Activated T-helper 1 cell treated with anti-CD3 and anti-CD28 coated beads, Interleukin-2, amount 50 U/mL, for 16 hours (primary cell): ENCODE measurements at places on chromosomes 6 and 20.

DNA sequence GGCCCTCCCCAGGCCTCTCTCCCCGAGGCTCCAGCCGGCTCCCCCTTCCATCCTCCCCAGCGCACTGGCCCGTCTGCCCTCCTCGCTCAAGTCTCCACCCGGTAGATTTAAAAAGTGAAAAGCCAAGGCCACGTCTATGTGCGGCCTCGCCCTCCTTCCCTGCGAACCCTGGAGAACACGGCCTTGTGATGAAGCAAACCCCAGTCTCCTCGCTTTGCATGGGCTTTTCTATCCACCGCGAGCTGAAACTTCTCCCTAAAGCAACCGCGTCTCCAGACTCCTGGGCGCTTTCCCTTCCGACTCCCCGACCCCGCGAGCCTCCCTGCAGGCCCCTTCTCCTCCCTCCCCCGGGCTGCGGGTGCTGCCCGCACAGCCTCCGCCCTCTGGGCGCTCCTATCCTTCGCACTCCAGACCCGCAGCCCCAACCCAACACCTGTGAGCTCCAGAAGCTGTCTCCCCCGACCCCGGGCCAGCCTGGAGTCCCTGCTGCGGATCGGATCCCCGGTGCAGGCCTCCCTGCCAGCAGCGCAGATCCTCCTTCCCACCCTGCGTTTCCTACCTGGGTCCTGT, 265.2 kb upstream of the QKI start:
- DNase-seq = no peak

GRCh38 chr20:17570347-17571152, 675 bp downstream of the DSTN start:
- no peak for DNase-seq

DNA sequence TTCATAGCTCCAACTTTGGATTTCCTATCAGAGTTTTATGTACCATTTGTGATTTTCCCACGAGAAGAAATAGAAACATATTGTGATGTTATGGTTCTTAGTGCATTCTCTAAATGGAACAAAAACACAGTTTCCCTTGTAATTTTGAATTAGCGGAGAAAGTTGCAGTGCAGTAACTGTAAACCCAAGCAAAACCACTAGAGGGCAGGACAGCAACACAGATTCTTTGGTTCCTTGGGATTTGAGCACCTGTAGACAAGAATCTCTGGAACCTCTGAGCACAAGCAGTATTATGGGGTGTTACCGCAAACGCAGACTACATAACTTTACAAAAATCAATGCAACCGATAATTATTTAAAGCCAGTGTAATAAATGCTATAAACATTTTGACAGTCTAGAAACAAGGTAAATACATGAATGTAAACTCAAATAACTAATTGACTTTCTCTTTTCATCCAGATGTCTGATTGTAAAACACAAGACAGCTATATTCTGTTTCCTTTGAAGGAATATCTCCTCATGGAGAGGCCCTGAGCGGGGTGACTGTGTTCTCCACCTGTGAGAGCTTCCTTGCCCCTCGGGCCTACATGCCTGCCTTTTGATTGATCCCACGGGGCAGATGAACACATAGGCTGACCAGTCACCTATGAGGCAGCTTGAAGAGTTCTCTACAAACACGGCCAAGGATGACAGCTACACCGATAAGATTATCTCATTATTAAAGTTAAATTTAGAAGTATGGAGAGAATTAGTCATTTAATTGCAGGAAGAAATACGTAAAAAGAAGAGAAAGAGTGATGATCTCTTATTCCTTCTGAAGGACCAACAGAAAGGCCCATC, 67.5 kb upstream of the COL21A1 start:
- no peak for DNase-seq

DNA sequence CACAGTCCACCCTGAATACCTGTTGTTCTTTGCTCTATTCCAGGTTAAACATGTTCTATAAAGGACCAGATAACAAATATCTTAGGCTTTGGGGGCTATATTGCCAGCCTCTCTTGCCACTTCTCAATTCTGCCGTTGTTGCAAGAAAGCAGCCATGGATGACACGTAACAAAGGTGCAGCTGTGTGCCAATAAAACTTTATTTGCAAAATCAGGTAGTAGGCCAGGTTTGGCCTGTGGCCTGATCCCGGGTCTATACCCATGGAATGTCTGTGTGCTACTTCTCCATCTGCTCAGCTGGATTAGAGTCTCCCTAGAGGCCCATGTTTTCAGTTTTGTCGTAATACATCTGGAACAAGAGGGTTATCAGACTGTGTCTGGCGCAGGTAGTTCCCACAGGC, 175.3 kb upstream of the KCNG1 start:
- DNase-seq = no peak

DNA sequence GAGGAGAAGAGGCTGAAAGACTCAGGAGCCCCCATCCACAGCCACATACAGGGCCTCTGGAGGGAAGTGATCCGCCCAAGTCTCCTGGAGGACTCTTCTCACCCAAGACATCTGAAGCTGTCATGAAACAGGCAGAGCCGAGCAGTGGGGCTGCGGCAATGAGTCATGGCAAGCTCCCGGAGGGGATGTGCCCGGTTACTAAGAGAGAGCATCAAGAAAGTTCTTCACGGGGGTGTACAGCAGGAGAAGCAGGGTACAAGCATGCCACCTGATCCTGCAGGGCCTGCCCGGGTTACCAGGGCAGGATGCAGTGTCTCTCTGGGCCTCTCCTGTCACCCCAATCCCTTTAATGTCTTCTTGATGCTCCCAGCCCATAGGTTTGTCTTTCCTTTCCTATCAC, 21.1 kb downstream of the TRIM26 start:
- no peak for DNase-seq

DNA sequence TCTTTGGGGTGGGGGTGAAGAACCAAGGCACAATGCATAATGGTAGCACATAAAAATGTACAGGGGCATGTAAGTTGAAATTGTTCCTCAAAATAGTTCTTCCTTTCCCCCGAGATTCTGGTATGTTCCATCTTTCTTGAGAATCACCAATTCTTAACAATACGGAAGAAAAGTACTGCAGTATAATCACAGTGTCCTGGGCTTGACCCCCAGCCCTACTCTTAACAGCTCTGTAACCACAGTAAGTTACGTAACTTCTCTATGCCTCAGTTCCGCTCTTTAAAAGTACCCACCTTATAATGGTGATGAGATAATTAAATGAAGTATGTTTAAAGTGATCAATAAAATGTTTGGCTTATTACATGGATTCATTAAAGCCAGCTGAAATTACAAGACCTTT, 104.5 kb downstream of the SMLR1 start:
- no peak for DNase-seq

GRCh38 chr6:41353333-41353732, 17.9 kb downstream of the NCR2 start:
- no peak for DNase-seq

- no peak for DNase-seq
Measured at GRCh38 chr6:154848580-154848979, 115.4 kb downstream of the SCAF8 start.

DNA sequence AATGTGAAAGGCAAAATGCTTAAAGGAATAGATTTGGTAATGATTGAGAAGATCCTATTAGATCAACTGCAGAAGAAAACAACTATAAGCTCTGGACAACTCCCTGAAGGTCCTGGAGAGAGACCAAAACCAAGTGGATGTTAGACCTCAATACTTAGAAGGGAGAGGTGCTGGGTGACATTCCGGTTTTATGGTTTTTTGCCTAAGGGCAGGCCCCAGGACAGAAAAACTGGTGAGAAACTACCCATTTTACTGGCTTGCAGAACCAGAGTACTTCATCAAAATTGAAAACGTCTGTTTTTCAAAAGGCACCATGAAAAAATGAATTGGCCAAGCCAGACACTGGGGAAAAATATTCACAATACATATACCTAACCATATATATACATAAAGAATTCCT, 26.3 kb downstream of the SAMHD1 start:
- no peak for DNase-seq

- DNase-seq = no peak
Measured at GRCh38 chr6:111958534-111958933, 85.3 kb upstream of the FYN start.

DNA sequence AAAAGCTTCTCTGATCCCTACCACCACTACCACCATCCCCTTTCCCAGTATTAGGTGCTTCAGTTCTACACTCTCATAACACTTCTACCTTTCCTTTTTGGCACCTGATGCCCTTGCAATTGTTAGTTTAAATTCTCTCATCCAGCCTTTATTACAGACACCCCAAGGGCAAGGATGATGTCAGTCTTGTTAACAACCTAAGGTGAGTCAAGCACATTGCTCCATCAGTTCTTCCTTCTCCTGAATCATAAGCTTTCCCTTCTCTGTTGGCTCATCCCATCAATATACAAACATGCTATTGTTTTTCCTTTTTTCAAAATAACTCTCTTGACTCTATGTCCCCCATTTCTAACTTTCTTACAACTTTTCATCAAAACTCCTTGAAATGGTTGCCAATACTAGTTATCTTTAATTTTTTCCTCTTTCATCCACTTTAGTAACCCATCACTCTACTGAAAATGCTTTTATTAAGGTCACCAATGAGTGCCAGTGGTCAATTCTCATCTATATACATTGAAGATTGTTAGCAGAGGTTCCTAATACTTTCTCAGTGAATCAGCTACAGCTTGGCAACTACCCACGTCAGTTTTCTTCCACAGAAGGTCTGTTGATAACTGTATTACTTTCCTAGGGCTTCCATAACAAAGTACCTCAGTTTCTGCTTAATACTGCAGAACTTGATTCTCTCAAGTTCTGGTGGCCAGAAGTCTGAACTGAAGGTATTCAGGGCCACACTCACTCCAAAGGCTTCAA, 97.1 kb upstream of the FLRT3 start:
- DNase-seq = no peak

DNA sequence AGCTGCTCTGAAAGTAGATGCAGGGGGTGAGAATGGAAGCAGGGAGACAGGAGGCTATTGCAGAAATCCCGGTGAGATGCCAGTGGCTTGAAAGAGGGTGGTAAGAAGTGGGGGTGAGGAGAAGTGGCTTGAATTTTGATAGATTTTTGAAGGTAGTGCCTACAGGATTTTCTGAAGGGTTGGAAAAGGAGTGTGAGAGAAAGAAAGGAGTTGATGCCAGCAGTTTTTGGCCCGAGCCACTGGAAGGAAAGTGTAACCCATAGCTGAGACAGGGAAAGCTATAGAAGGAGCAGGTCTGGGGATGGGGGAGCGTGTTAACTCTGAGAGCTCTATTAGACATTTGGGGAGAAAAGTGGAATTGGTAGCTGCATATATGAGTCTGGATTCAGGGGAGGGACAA, 9.7 kb downstream of the ARMC12 start:
- DNase-seq = no peak

DNA sequence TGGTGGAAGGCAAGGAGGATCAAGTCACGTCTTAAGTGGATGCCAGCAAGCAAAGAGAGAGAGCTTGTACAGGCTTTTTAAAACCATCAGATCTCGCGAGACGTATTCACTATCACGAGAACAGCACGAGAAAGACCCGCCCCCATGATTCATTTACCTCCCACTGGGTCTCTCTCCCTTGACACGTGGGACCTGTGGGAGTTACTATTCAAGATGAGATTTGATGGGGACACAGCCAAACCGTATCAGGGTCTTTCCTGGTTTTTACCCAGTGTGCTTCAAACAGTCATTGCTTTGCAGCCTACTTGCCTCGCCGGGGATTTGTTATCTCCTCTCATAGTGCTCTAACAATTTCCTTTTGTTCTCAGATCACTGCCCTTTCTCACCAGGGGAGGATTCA, 108.2 kb downstream of the UST start:
- no peak for DNase-seq

- DNase-seq = no peak
Measured at GRCh38 chr6:81093051-81093450, 659.4 kb downstream of the TENT5A start.

- DNase-seq = no peak
Measured at GRCh38 chr20:37394543-37395409, 48.8 kb downstream of the SRC start.

- no peak for DNase-seq
Measured at GRCh38 chr6:100593522-100593921, 128.8 kb upstream of the SIM1 start.

- no peak for DNase-seq
Measured at GRCh38 chr6:3566812-3567211, 110.0 kb upstream of the SLC22A23 start.

GRCh38 chr6:155328074-155328538, 13.8 kb upstream of the TFB1M start:
- no peak for DNase-seq

GRCh38 chr20:11849976-11850670, 67.6 kb upstream of the BTBD3 start:
- no peak for DNase-seq

GRCh38 chr6:108452711-108453195, 108.0 kb upstream of the FOXO3 start:
- DNase-seq = no peak

DNA sequence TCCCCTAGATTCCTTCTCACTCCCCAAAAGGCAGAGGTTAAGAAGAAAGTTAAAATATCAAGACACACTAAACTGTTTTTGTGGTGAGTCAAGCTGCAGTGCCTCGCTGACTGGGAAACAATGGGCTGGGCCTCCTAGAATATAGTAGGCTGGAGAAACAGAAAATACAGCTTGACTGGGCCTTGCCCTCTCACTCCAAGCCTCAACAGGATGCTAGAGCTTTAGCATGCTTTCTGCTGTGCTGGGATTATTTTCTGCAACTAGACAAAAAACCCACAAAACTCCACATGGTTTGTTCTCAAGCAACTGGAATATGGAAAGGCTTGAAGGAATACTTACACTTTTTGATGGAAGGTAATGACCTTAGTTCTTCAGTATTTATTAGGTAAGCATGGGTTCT, 27.9 kb downstream of the FOXO3 start:
- no peak for DNase-seq

DNA sequence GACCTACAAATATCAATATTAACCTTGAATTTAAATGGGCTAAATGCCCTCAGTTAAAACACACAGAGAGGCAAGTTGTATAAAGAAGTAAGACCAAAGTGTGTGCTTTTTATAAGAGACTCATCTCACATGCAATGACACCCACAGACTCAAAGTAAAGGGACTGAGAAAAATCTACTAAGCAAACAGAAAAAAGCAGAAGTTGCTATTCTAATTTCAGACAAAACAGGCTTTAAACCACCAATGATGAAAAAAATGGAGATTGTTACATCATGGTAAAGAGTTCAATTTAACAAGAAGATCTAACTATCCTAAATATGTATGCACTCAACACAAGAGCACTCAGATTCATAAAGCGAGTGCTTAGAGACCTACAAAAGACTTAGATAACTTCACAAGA, 741.9 kb upstream of the MARCKS start:
- no peak for DNase-seq

GRCh38 chr6:15907914-15908518, 220.9 kb upstream of the MYLIP start:
- no peak for DNase-seq

- no peak for DNase-seq
Measured at GRCh38 chr6:54846857-54847674, 495 bp downstream of the FAM83B start.
